ENCODE measurements at places on chromosomes 12 and 14.

DNA sequence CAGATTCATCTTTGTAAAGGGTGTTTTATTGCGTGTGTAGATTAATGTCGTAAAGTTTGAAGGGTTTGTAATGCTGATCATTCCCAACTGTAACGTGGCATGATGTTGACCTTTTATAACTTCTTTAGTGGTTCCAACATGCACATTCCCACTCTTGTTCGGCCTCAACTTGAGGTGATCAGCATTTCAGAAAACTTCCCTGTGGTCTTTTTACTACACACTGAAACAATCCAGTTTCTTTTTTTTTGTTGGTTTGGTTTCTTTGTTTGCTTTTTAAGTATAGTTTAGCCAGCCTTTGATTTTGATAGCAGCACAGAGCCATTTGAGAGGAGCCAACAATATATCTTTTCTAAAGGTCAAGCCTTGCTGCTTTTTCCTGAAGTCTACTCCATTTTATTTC is 22.8 kb downstream of the UTP20 start:
- H3K27me3 ChIP-seq: no peaks in the 10 kb centered on the region
- H3K36me3 ChIP-seq: peaks cover 42% of the 10 kb centered on the region
- no peak for DNase-seq
- H3K27ac ChIP-seq: no peak overlapping the region
- H3K4me3 ChIP-seq: no peak overlapping the region

DNA sequence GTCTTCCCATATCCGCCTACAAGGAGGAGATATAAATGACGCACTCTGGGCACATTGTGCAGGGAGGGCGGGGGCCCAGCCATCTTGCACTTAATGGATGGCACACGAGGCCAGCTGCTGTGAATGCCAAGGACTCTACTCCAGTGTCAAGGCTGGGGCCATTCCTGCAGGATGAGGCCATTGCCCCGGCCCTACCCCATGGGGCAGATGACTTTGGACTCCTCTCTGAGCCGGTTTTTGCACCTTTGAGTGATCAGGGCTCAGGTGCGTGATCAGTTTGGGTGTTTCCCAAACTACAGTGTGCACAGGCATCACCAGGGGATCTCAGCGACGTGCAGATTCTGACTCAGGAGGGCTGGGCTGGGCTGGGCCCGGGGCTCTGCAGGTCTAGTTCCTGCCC is 16.1 kb downstream of the MMAB start:
- H3K36me3 ChIP-seq: peaks cover 6% of the 10 kb centered on the region
- H3K4me1 ChIP-seq: no peaks in the 10 kb centered on the region
- H3K4me3 ChIP-seq: no peak overlapping the region
- H3K27ac ChIP-seq: no peak overlapping the region
- DNase-seq: no peak
- peaks cover 3% of the 10 kb centered on the region for H3K27me3 ChIP-seq

DNA sequence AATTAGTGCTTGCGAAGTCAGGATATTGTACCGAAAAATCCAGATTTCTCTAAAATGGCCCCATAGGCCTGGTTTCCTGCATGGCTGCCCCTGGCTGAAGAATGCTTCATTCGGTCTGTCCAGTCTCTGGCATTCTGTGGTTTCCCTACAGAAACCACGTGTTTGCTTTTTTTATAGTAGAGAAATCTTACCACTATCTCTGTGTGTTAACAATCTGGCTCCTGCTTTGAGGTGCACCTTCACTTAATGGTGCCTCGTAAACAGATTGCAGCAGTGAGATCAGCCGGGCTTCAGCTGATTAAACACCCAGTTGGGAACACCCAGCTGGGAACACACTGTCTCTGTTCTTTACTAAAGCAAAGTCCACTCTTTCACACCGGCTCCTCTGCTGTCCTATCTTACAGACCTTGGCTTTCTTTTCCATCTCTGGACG is 6.7 kb upstream of the DNAAF2 start:
- no peak for DNase-seq
- H3K4me1 ChIP-seq: peaks cover 13% of the 10 kb centered on the region
- H3K4me3 ChIP-seq: no peak overlapping the region
- H3K27ac ChIP-seq: peak overlapping the region; percentile 2
- H3K27me3 ChIP-seq: no peaks in the 10 kb centered on the region
- H3K36me3 ChIP-seq: peaks cover 11% of the 10 kb centered on the region

DNA sequence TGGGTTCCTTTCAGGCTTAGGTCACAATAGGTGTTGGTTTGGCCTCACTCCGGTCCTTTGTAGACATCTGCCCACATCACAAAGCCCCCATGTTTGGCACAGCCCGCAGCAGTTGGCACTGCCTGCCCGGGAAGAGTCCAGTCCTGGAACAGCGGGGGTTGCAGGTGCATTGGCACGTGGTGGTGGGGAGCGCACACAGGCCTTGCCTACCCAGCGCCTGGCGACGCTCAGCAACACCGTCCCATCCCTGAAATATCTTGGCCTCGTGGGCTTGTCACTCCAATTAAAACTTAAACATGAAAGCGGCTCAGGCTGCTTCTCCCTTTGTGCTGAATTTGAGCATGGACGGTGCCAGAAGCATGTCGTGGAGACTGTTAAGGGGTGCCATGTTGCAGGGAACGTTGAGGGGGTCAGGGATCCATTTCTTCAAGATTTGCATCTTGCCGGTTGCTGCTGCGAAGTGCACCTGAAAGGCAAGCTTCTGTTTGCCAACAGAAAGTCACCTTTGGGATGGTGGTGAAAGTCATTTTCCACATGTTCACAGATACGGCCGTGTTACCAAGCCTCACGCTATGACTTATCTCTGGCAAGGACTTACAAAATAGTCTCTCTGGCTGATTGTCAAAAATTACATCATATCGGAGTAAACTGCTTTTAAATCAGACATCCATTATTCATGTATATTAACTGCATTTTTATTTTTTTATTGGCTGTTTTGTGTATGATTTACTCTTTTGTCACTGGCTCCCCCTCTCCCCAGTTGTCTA is 91.5 kb downstream of the FBXW8 start:
- no peak overlapping the region for H3K27ac ChIP-seq
- no peaks in the 10 kb centered on the region for H3K4me1 ChIP-seq
- peaks cover 21% of the 10 kb centered on the region for H3K36me3 ChIP-seq
- no peak for DNase-seq
- no peaks in the 10 kb centered on the region for H3K27me3 ChIP-seq

- no peak for DNase-seq
- no peaks in the 10 kb centered on the region for H3K4me1 ChIP-seq
- H3K27me3 ChIP-seq: peaks cover 1% of the 10 kb centered on the region
- no peak overlapping the region for H3K27ac ChIP-seq
- H3K36me3 ChIP-seq: no peaks in the 10 kb centered on the region
These were observed 86.0 kb downstream of the AACS start for GRCh38 chr12:125151284-125151683.

- H3K36me3 ChIP-seq: peaks cover 28% of the 10 kb centered on the region
- peaks cover 29% of the 10 kb centered on the region for H3K4me1 ChIP-seq
- no peaks in the 10 kb centered on the region for H3K27me3 ChIP-seq
These were observed 20.8 kb downstream of the DYRK2 start for GRCh38 chr12:67669217-67669933.

- peaks cover 2% of the 10 kb centered on the region for H3K36me3 ChIP-seq
- peaks cover 66% of the 10 kb centered on the region for H3K4me1 ChIP-seq
- H3K27me3 ChIP-seq: no peaks in the 10 kb centered on the region
- DNase-seq: peak; percentile 24
- H3K4me3 ChIP-seq: peak overlapping the region; percentile 83
These were observed 9.4 kb downstream of the ERP27 start for GRCh38 chr12:14928931-14929330.
